ENCODE measurements at places on chromosomes 7 and 10. TPM values are rescaled to one million over a fixed set of nuclear protein-coding genes. Genes with fewer than 3 reads are reported as not detected.

Gene RNF133
- 1.0 TPM for total RNA-seq

Gene GHRHR
- total RNA-seq = not detected

Gene NPTX2
- 0.62 TPM for total RNA-seq

Gene POLR2J3
- 58.1 TPM for total RNA-seq

Gene RBP4
- total RNA-seq = 17.4 TPM

Gene IFIT1B
- total RNA-seq = not detected

Gene FFAR4
- total RNA-seq = 13.7 TPM

GRCh38 chr10:34845070-34845469 lies 30.0 kb upstream of the PARD3 start:
- H3K36me3 ChIP-seq = no peaks in the 10 kb centered on the region
- no peak for DNase-seq
- no peak overlapping the region for H3K4me3 ChIP-seq
- no peaks in the 10 kb centered on the region for H3K27me3 ChIP-seq
- H3K4me1 ChIP-seq = no peaks in the 10 kb centered on the region

DNA sequence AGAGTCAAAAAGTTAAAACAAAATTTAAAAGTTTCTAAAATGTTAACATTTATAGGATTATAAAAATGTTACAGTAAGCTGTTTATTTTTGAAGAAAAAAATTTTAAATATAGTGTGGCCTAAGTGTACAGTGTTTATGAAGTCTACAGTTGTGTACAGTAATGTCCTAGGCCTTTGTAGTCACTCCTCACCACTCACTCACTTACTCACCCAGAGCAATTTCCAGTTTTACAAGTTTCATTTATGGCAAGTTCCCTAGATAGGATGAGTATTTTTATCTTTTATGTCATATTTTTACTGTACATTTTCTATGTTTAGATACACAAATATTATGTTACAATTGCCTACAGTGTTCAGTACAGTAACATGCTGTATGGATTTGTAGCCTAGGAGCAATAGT lies 419.9 kb downstream of the ARL4A start:
- no peak overlapping the region for H3K4me3 ChIP-seq
- H3K36me3 ChIP-seq = no peaks in the 10 kb centered on the region
- H3K4me1 ChIP-seq = no peaks in the 10 kb centered on the region
- DNase-seq = no peak
- H3K27ac ChIP-seq = no peak overlapping the region

DNA sequence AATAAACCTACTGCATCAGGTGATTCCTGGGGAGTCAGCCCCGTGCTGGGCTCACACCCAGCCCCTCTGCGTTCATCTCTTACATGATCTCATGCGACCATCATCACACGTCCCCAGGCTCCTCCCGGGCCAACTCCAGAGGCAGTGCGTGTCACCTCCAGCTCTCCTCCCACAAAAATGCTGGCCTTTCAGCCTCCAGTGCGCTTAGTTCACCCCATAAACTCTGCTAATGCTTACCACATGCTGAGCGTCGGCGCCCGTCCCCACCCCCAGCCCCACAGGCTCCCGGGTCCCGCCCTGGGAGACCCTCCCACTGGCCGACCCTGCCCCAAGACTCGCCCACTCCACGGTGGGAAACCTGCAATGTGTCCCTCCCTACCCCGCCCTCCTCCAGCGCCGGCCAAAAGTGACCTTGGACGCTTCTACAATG lies 816 bp upstream of the SDK1 start:
- H3K27me3 ChIP-seq = peaks cover 7% of the 10 kb centered on the region
- no peak for DNase-seq

- H3K27ac ChIP-seq = peak overlapping the region; percentile 78
- H3K36me3 ChIP-seq = peaks cover 32% of the 10 kb centered on the region
- peaks cover 19% of the 10 kb centered on the region for H3K4me1 ChIP-seq
Measured at GRCh38 chr10:100528921-100529474, 673 bp downstream of the NDUFB8 start.

DNA sequence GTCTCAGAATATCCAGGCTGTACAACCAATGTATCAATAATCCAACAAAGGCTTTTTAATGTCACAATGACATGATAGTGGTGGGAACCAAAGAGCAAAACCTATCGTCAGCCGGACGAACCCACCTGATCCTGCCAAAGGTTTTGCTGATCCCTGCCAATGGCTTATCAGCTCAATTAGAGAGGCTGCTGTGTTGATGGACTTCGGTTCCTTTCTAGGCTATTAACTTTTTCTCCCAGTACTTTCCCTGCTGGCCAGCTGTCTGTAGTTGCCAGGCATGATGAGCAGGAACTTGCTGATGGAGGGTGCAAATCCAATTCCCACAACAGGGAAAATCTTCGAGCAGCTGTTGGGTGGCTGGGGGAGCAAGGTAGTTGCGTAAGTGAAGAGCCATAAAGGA lies 2.4 kb downstream of the LMOD2 start:
- no peak for DNase-seq
- H3K4me1 ChIP-seq = no peaks in the 10 kb centered on the region
- no peaks in the 10 kb centered on the region for H3K27me3 ChIP-seq
- H3K4me3 ChIP-seq = no peak overlapping the region
- no peak overlapping the region for H3K27ac ChIP-seq

GRCh38 chr7:27870595-27870994 lies 130.6 kb downstream of the TAX1BP1 start:
- DNase-seq = no peak
- H3K27me3 ChIP-seq = no peaks in the 10 kb centered on the region
- no peak overlapping the region for H3K4me3 ChIP-seq
- H3K27ac ChIP-seq = no peak overlapping the region
- H3K4me1 ChIP-seq = peaks cover 13% of the 10 kb centered on the region

DNA sequence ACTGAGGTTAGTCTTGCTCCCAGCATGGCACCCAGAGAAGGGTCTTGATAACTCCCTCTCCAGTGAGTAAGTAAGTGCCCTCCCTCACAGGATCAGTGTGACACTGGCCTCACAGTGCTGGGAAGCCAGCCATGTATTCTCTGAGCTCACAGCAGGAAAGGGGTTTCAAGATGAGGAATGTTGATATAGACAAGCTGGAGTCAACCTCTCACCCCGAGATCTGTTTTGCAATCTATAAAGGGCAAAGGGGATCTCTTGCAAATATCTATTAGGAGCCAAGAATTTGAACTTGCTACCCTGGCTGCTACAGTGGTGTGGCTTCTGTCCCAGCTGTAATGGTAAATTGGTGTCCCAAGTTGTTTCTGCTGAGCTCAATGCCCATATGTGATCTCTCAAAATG lies 70.2 kb upstream of the ADAM12 start:
- H3K27ac ChIP-seq = no peak overlapping the region
- no peak overlapping the region for H3K4me3 ChIP-seq
- H3K36me3 ChIP-seq = no peaks in the 10 kb centered on the region

- H3K36me3 ChIP-seq = no peaks in the 10 kb centered on the region
- peaks cover 5% of the 10 kb centered on the region for H3K4me1 ChIP-seq
- H3K27ac ChIP-seq = no peak overlapping the region
- DNase-seq = no peak
Measured at GRCh38 chr7:45401155-45401554, 173.0 kb upstream of the ADCY1 start.

GRCh38 chr7:118153551-118154177 lies 30.3 kb upstream of the LSM8 start:
- H3K36me3 ChIP-seq = no peaks in the 10 kb centered on the region
- no peak overlapping the region for H3K4me3 ChIP-seq
- no peaks in the 10 kb centered on the region for H3K27me3 ChIP-seq
- DNase-seq = no peak

DNA sequence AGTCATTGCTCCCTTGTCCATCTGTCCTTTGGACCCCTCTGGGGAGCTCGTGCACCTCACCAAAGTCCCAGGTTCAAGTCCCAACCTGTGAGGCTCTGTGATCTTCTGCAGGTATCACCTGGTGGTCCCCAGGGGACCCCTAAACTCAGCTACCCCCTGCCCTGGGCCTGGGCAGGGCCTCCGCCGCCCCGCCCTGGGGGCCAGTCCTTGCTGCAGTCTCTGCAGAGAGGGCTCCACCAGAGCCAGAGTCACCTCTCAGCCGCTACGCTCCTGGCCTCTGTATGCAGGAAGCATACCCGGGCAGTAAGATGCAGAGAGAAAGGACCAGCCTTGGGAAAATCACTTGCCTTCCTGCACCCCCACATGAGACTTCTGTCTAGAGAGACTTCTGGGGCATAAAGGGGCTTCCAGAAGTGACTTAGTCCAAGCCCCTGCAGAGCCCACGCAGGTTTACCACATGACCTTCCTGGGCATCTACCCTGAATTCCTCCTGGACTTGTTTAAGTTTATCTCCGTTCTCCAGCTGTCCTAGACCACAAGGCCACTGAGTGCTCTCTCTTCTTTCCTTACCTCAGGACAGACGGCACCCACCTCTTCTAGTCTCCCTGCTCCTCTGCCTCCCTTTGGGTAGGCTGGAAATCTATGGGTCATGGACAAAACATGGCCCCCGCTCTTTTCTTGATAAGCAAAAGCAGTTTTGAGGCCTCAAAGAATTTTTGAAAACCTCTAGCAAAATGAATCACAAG lies 21.2 kb downstream of the CALML5 start:
- no peaks in the 10 kb centered on the region for H3K36me3 ChIP-seq
- H3K27ac ChIP-seq = no peak overlapping the region
- no peak for DNase-seq
- H3K4me1 ChIP-seq = no peaks in the 10 kb centered on the region

- H3K27ac ChIP-seq = no peak overlapping the region
- no peaks in the 10 kb centered on the region for H3K27me3 ChIP-seq
- no peak for DNase-seq
Measured at GRCh38 chr7:40463446-40463845, 328.6 kb downstream of the SUGCT start.

DNA sequence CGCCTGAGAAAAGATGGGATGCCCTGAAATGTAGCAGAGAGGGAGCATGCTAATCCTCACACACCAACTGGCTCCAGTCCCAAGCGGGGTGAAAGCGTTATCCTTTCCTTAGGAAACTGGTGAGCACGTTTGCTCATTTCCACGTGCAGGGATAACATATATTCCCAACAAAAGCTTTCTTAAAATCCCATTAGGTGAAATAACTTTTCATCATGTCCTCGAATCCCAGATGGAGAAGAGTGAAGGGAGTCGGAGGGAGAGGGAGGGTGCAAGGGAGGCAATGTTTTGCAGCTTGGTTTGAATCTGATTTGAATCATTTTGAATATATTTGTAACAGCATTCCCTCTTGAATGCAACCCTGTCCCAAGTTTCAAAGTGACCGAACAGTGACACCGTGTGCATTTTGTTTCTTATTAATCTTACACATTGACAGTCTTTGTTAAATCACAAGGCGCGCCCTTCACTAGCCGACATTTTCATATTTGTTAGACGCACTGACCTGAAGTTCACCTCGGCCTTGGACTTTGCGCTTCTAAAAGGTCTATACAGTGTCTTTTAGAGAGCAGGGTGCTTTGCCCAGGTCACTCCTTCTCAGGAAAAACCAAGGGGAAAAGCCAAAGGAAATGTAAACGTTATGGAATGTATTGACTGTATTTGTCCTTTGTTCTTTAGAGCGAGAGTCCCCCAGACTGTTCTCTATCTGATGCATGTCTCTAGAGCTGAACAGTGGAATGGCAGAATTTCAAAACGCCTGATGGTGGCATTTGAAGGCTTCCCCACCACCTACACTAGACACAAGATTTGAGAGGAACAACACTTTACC lies 3.1 kb upstream of the HOXA4 start:
- DNase-seq = no peak
- peaks cover 31% of the 10 kb centered on the region for H3K27me3 ChIP-seq
- no peaks in the 10 kb centered on the region for H3K36me3 ChIP-seq
- H3K4me3 ChIP-seq = no peak overlapping the region
- peaks cover 46% of the 10 kb centered on the region for H3K4me1 ChIP-seq

- no peak for DNase-seq
- no peaks in the 10 kb centered on the region for H3K4me1 ChIP-seq
- peaks cover 29% of the 10 kb centered on the region for H3K27me3 ChIP-seq
- H3K27ac ChIP-seq = no peak overlapping the region
- no peaks in the 10 kb centered on the region for H3K36me3 ChIP-seq
Measured at GRCh38 chr7:76216381-76217082, 14.8 kb downstream of the SRRM3 start.
